Hematopoietic multipotent progenitor cell (in vitro differentiated cells): ENCODE measurements at places on chromosomes 16 and 17. TPM values are rescaled to one million over a fixed set of nuclear protein-coding genes. Genes with fewer than 3 reads are reported as not detected.

DNA sequence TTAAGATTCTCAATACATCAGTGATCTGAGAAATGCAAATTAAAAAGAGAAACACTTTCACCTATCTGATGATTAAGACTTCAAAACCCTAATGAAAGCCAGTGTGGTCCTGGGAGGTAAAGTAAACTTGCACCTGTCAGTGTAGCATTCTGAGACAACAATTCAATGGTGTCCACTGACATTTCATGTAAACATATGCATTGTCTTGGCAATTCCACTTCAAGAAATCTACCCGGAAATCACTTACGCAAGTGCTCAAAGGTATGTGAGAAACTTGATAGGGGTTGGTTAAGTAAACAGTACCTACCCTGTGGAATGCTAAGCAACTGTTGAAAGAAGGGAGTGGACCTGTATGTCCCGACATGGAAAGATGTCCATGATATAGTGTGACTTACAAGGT lies 2.1 kb downstream of the ST6GALNAC1 start:
- DNase-seq = no peak

GRCh38 chr17:58326609-58327362 lies 1.8 kb downstream of the TSPOAP1 start:
- no peak for DNase-seq

DNA sequence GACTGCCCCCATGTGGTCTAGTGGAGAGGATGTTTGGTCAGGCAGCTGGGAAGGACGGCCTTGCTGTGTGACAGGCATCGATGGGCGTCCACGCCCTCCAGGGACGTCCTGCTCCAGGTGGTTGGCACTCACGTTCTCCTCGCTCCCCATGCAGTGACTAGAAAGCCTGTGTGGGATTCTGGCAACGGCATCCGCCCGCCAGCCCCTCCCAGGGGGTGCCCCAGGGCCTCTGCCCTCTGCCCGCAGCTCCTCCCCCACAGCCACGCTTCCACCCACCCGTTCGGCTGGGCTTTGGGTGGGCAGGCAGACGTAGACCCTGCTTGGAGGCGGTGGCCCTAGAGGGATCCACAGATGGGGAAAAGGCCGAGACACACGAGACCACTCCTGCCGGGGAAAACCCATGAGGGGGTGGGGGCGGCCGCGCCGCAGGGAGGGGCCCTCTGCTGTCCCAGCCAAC lies 4.7 kb upstream of the IL17C start:
- peak; percentile 20 for DNase-seq

Gene SLC52A1
- total RNA-seq = not detected

GRCh38 chr16:89118361-89119165 lies 24.9 kb downstream of the ACSF3 start:
- DNase-seq = no peak

GRCh38 chr16:17382949-17383863 lies 87.6 kb downstream of the XYLT1 start:
- DNase-seq = no peak

DNA sequence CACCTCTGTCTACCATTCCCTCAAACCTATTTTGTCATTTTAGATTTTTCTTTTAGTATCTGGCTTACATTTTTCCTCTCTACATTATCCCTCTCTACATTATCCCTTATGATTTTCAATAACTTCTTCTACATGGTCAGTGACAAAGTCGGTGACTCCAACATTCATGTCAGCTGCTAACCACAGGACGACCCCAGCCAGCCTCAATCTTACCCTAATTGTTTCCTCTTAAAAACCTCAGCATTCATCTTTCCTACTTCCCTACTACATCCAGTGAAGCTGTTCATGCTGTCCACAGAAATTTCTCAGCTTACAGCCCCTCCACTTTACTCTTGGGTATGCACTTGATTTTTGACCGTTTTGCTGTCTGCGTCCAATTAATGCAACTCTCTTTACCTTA lies 8.3 kb downstream of the MYH10 start:
- DNase-seq = no peak

- no peak for DNase-seq
Observed at GRCh38 chr16:9151597-9151996, 60.2 kb downstream of the HAPSTR1 start.

DNA sequence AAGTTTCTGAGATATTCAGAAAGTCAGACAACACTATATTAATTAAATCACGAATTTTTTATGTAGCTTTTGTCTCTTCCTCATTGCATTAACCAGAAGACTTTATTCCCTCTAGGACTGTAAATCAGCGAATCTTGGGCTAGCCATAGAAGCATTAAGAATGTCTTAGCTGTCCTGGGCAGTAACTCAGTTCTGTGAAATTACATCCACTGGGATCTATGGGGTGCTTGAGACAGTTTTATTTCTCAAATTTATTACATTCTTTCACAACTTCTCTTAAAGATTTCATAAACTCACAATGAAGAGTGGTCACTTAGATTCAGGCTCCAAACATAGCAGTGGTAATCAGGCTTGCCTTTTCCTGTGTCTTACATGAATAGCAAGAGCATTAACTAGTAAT lies 1153.4 kb downstream of the CDH8 start:
- no peak for DNase-seq

DNA sequence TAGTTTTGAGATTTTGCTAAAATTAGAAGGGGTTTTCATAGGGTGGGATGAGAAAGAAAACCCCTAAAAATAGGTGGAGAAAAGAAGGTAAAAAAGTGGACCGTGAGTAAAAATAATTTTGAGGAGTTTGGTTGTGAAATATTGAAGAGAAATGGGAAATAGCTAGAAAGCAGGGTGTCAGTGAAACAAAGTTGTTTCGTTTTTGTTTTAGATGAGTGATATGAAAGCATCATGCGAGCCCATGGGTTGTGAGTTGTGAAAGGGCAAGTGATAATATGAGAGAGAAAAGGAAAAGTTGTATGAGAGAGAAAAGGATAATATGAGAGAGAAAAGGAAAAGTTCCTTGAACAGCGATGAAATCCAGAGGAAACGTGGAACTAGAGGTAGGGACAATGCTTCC lies 7.3 kb upstream of the SMIM36 start:
- DNase-seq = no peak

Gene IKZF3
- total RNA-seq = 0.81 TPM

Gene ZSCAN10
- total RNA-seq = under 0.01 TPM

Gene CA5A
- total RNA-seq = not detected
